ENCODE measurements at places on chromosomes 5 and 9. TPM values are rescaled to one million over a fixed set of nuclear protein-coding genes. Genes with fewer than 3 reads are reported as not detected.

Gene NDFIP1
- 86.7 TPM for total RNA-seq

Gene CNTNAP3B
- not detected for total RNA-seq

Gene OR13F1
- total RNA-seq: not detected

Gene CMBL
- 0.66 TPM for total RNA-seq

- DNase-seq: peak; percentile 77
Measured at GRCh38 chr9:131500939-131501541, 1.7 kb upstream of the POMT1 start.

DNA sequence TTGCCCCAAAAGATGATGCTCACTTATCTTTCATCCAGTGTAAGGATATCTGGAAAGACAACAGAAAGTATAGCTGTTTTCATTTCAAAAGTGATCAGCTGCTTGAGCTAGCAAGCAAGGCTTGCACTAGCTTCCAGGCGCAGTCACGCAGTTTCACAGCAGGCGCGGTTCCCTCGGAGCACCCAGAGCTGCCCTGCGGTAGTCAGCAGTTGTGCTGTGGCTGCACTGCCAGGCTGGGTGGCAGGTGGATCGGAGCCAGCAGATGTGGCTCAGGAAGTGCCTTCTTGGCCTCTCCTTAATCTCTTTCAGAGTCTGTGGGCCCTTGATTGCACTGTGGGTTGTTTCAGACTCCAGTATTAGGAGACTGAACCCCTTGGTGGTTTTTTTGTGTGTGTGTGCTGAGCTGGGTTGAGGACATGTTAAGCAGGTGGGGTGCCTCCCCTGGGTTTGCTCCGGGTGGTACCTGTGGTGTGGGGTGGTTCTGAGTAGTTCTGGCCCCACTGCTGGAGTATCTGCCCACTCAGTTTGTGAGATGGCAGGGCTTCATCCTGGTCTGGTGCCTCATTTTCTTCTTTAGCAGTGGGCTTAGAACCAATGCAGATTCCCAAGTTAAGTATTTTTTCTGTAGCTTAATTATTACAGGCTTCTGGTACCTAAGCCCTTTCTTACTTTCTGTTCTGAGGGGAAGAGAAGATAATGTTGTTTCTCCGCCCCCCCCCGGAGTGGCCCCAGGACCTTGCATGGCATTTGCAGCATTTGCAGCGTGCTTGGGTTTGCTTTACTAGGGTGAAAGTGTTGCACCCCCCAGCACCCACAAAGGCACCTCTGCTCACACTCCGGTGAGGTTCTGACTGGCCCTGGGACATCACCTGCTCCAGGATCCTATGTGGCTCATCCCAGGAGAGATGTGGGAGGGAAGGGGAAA, 16.4 kb downstream of the TENT4A start:
- peak; percentile 75 for DNase-seq

DNA sequence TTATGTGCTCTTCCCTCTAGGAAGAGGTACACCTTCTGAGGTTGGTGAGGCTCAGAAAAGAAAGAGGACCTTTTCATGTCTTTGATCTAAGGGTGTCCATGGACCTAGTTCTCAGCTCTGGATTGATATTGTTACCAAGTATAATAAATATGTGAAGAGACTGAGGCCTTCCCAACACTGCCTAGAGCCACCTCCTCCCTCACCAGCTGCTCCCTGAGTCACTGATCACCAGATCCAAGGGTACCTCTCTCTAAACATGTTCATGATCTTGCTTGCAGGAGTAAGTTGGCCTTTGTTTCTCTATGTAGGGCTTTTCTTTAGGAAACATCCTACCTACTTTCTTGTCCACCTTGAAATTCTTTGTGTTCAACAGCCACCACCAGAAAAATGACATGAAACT, 218.8 kb upstream of the ADRA1B start:
- DNase-seq: no peak

DNA sequence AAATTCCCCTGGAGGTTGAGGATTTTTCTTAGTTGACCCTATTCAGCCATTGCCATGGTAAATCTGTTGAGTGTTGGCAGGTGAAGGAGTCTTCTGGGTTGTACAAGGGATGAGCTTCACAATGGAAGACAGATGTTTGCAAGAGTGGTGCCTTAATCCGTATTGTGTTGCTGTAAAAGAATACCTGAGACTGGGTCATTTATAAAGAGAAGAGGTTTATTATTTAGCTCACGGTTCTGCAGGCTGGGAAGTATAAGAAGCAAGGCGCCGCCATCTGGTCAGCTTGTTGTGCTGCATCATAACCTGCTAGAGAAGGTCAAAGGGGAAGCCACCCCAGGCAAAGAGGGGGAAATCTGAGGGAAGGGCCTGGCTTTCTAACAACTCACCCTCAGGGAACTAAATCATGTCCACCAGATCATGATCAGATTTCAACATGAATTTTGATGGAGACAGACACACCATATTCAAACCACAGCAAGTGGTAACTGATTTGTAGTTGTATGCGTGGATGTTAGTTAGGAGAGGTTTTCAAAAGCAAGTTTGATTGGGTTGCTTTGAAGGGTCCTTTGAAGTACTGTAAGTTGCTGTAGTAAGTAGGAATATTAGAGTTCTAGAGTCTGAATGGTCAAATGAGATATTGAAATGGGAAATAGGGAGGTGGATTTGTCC, 2.5 kb downstream of the TNPO1 start:
- DNase-seq: peak; percentile 77

DNA sequence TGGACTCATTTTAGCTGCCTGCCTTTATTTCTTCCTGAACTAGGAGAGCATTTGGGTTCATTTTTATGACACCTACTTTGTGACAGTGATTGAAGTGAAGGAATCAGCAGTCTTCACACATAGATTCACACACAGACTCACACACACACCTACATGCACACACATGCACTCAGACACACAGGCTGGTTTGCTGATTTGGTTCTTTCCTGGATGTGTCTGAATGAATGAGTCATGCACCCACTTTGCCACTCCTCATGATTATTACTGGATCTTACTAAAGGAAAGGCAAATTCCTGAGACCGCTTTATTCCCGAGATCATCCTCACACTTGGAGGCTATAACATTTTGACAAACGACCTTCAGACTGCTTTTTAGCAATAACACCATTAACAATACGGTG, 529.5 kb downstream of the AGTPBP1 start:
- no peak for DNase-seq

DNA sequence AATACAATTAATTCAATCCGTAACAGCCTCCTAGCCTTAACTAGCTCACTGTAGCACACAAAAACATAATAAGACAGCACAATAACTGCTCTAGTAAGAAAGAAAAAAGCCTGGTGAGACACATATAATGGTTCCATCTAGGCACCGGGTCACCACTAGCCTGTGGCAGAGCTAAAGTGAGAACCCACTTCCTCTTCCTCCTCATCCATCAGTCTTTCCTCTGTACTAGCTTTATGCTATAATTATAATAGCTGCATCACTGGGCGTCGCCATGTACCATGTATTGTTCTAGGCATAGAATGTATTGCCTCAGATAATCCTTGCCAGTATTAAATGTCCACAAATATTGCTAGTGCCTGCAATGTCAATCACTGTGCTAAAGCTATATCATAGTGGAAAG, 23.1 kb downstream of the ADRB2 start:
- no peak for DNase-seq

- no peak for DNase-seq
Measured at GRCh38 chr9:28951945-28952344, 1378.7 kb upstream of the C9orf72 start.

GRCh38 chr5:155850370-155850769, 476.6 kb upstream of the SGCD start:
- no peak for DNase-seq

DNA sequence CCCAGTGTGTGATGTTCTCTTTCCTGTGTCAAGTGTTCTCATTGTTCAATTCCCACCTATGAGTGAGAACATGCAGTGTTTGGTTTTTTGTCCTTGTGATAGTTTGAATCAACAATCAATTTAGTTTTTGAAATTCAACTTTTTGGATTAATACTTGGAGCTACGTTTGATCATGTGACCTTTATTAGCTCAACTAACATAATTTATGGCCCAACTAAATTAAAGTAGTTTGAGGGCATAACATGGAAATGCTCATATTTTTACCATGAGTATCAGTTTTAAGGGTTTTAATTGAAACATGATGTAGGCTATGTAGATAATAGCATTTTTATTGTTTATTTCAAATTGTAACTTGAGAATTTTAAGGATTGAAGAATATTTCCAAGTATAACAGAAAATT, 168.0 kb downstream of the CCDC171 start:
- DNase-seq: no peak

- DNase-seq: peak; percentile 83
Measured at GRCh38 chr9:131642496-131643083, 97.3 kb downstream of the PRRT1B start.

All from activated CD4-positive, alpha-beta T cell treated with anti-CD3 and anti-CD28 coated beads for 36 hours (primary cell).